ENCODE measurements at places on chromosomes 1 and 21. TPM values are rescaled to one million over a fixed set of nuclear protein-coding genes. Genes with fewer than 3 reads are reported as not detected.
A peak's percentile ranks its signal among the peaks of the same experiment; 100 is the strongest.

DNA sequence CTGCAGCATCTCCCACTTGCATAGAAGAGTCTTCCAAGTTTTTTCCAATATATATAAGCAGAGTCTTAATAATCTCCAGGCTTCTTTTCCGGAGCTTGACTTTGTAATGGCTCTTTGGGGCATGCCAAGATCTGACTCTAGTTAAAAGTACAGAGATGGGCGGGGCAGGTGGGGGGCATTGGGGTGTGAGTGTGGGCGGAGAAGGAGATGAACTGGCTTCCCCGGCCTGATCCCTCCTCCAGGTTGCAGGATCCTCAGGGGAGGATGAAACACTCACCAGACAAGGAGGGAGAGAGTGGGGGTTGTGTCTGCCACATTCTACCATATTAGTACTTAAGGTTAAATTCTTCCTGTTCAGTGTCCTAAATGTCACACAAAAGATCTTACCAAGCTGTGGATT is 23.0 kb downstream of the S100A10 start:
- no peak for DNase-seq

ASCL5 gene
- 0.35 TPM for total RNA-seq

- no peak for DNase-seq
These were observed 217.8 kb upstream of the ZRANB2 start for GRCh38 chr1:71298633-71299032.

DNA sequence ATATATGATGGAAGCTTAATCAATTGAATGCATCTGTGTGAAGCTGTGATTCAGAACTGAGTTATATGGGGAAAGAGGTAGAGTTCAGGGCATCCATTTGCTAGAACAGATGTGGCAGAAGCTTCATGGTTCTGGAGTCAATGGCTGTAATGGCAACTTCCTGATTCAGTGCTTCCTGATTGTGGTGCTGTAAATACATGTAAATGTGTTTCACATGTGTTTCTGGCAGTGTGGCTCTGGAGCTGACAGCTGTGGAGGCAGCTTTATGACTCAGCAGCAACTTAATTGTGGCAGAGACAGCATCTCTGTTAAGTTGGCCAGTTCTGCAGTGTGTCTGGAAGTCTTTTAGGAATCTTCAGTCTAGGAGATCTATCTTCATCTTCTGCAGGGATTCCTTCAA is 226.6 kb upstream of the ZRANB2 start:
- no peak for DNase-seq

SDF4 gene
- 85.9 TPM for total RNA-seq

DNA sequence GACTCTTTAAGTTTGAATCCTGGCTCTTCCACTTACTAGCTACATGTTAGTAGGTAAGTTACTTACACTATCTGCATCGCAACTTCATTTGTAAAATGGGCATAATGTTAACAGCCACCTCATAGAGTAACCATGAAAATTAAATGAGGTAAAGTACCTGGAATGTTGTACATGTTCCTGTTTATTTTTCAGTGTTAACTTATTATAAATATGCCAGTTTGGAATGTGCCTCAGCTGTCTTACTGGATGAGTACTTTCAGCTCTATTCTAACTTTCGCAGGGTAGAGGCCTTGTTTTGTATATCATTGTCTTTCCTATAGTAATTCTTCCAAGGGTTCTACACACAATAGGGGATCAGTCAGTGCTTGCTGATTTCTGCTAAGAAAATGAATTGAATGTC is 167.4 kb downstream of the DUSP10 start:
- DNase-seq, result no peak

DNA sequence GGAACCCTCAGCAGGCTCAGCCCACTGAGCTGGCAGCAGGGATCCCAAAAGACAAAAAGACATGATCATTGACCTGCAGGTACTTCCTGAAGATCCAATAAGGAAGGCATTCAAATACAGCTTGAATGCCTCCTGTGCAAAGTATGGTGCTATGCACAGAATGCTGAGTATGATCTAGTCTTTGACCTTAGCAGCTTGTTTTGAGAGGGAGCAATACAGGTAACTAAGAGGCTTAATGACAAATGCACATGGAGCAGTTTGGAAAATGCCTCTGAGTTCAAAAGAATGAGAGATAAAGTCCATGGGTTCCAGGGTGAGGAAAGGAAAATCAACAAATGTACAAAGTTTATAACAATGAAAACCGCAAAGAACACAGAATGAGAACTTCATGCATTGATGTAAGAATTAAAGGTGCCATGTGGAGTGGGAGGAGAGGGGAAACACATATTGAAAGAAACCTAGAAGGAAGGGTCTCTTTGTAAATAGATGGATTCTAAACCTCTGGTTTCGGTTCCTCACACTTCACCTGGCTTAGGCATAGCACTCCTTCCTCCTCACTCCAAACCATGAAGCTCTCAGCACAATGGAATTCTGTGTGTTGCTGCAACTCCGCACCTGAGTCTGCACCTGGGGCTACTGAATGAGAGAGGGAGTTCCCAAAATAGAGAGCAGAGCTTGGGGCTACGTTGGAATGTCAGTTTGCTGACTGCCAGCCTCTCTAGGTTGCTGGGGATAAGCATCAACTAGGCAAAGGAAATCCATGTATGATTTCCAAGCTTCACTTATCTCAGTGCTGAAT is 77.6 kb downstream of the PLXNA2 start:
- no peak for DNase-seq

GRCh38 chr1:100927276-100927675 is 31.4 kb downstream of the SLC30A7 start:
- peak; percentile 29 for DNase-seq

SRM gene
- 388 TPM for total RNA-seq

- DNase-seq, result no peak
These were observed 21.3 kb downstream of the ATPAF1 start for GRCh38 chr1:46646844-46647243.

DISP3 gene
- total RNA-seq, result 0.58 TPM

- DNase-seq, result no peak
These were observed 11.7 kb downstream of the SLC35E2B start for GRCh38 chr1:1680912-1681273.

GRCh38 chr1:11417162-11417561 is 61.8 kb upstream of the DISP3 start:
- DNase-seq, result no peak

DNA sequence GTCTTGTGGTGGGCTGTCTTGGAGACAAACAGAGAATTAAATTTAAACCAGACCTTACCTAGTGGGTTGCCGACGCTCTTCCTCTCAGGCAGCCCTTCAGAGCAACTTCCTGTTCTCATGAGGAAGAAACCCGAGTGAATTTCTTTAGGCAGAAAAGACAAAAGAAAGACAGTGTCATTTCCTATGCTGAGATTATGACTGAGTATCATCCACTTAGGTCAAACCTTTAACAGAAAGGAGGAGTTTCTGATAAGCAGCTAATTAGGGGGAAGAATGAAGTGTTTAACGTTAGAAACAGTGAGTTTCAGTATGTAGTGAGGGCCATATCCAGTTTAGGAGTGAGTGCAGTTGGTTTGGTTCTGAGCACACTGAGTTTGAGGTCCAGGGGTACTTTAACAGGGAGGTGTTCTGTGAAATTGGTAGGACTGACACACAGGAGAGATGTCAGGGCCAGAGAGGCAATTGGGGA is 38.7 kb downstream of the FASLG start:
- no peak for DNase-seq

Data from activated naive CD8-positive, alpha-beta T cell treated with anti-CD3 and anti-CD28 coated beads for 36 hours (primary cell).